ENCODE measurements at places on chromosomes 2 and 18.

GRCh38 chr2:151315381-151315903, 26.0 kb upstream of the NMI start:
- no peak for DNase-seq

DNA sequence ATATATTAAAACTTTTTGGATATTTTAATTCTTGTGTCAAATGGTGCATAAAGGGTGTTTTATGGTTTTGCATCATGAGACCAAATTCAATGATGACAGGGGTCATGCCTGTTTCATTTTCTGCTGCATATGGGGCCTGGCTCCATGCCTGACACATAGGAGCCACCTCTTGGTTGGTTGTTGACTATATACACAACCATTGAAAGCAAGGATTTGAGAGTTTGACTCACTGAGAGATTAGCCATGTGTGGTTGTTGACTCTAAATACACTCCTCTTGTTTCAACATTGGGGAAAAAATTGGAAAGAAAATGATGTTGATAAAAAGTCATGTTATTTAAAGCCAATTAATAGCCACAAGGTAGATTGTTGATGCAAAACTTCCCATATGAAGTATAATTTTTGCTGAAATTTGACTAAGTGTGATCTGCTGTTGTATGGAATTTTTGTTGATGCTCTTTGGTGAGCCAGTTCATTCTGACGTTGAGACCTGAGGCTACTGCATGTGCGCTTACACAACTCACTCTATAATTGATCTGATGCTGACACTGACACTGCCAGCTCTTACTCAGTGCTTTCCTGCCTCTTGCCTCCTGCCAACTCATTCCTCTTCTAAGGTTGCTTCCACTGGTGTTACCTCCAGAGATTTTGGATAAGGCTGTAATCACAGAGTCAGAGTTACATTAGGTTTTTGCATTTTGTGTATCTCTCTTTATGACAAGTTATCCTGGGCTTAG, 446.2 kb upstream of the SLC14A2 start:
- DNase-seq: no peak

- DNase-seq: no peak
These were observed 1.8 kb downstream of the DCC start for GRCh38 chr18:52341608-52342381.

GRCh38 chr2:169853041-169853668, 25.9 kb downstream of the UBR3 start:
- DNase-seq: no peak

DNA sequence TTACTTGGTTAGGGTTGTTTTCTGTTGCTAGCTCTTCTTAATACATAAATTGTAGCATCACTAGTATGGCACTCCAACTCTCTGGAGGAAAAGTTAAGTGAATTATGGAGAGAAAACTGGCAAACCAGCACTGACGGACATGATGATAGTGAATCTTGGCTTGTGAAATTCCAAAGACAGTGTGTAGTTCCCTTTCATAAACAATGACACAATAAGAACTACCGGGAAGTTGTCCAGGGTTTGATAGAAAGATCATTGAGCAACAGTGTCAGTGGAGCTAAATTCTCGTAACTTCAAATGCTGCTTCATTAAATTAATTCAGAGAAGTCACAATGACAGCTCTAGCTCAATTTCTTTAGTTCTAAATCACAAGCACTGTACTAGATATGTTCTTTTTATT, 66.5 kb downstream of the RIT2 start:
- no peak for DNase-seq

DNA sequence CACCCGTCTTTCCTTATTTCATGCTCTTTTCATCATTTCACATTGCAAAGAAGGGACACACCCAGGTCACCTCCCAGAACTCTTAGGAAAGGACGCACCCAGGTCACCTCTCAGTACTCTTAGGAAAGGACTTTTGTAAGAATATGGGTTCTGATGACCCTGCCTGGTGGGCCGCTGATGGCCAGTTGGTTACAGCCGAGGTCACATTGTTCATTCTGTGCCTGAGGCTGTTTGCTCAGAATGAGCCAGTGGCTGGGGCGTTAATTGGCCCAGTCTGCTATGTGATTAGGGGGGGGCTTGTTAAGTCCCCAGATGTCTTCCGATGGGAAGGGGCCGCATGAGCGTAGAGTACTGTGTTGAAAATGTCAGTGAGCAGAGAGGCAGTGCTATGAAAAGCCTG, 9.4 kb downstream of the MLPH start:
- no peak for DNase-seq

DNA sequence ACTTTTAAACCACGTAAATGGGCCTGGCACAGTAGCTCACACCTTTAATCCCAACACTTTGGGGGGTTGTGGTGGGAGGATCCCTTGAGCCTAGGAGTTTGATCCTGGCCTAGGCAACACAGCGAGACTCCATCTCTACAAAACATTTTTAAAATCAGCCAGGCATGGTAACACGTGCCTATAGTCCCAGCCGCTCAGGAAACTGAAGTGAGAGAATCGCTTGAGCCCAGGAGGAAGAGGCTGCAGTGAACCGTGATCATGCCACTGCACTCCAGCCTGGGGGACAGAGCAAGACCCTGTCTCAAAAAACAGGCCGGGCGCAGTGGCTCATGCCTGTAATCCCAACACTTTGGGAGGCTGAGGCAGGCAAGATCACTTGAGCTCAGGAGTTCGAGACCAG, 12.2 kb downstream of the ROCK1 start:
- no peak for DNase-seq

GRCh38 chr2:64276417-64277095, 132.3 kb upstream of the PELI1 start:
- no peak for DNase-seq

GRCh38 chr2:69720404-69720803, 21.5 kb upstream of the ANXA4 start:
- DNase-seq: no peak

GRCh38 chr2:225668606-225669266, 269.2 kb downstream of the NYAP2 start:
- DNase-seq: peak; percentile 2

Measured in GM18507 (cell line).